MG63 (cell line): ENCODE measurements at places on chromosomes 12 and 14.

DNA sequence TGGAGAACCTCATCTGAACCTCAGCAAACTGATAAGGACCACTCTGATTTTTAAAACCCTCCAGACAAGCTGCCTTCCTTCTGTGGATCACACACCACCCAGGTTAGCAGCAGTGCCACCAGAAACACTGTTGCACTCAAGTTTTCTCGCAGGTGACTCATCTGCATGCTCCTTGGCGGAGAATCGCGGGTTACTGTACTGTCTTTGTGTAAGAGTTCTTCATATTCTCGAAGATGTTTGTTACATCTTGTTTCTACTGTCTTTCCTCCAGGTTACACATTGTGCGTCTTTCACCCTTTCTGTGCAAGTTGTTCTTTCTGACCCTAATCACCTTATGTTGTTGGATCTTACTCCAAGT lies 331.2 kb downstream of the CACNA1C start:
- no peak for DNase-seq

DNA sequence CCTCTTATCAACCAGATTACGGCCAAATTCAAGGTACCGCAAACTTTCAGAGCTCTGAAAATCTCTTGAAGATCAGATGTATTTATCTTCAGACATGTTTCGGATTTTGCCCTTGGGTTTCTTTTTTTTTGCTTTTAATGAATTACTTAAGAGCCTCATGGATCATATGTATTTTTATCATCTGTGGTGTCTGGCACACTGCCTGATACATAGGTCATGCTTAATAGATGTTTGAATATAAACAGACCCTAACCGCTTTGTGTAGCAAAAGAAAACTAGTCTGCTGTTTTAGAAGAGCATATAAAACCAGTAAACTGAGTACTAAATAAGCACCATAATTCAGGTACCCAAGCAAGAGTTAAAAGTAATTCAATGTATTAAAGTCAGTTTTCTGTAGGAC lies 20.1 kb upstream of the TBK1 start:
- DNase-seq, result no peak

DNA sequence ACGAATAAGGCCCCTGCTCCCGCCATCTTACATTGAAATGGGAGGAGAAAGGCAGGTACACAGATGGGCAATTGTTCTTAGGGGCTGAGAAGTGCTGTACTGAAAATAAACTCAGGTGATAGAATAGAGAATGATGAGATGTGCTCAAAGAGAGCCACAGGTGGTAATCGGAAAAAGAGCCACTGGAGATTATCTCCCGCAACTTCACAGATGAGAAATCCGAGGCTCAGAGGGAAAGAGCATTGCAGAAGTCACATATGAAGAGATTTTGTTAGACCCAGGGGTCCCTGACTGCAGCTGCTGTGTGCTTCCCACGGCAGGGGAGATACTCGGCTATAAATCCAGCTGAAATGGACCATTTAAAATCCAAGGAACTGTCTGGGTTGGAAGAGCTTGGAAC lies 73.7 kb downstream of the PRIMA1 start:
- no peak for DNase-seq

- DNase-seq, result no peak
Observed at GRCh38 chr12:20375560-20375959, 7.2 kb downstream of the PDE3A start.

DNA sequence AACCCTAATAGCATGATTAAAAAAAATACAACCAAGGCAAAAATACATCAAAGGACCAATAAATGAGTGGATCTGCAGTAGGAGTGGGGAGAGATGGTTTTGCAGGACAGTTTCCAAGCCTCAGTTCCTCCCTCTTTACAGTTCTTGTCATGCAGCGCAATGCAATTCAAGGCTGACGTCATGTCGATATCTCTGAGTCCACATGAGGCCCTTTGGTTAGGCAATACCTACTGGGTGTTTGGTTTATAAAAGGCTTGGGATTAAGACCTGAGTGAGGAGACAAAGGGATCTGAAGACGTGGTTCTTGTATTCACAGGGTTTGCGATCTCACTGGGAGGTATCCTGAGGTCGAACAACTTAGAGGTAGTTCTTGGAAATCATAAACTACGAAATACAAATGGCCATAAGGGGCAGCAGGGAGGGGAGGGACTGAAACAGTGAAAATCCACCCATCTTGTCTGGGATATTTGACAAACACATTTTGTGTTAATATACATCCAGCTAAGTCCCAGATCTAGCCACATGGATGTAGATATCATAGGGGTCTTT lies 441.0 kb downstream of the FUT8 start:
- DNase-seq, result no peak

GRCh38 chr12:121170611-121171260 lies 38.1 kb downstream of the P2RX7 start:
- no peak for DNase-seq

DNA sequence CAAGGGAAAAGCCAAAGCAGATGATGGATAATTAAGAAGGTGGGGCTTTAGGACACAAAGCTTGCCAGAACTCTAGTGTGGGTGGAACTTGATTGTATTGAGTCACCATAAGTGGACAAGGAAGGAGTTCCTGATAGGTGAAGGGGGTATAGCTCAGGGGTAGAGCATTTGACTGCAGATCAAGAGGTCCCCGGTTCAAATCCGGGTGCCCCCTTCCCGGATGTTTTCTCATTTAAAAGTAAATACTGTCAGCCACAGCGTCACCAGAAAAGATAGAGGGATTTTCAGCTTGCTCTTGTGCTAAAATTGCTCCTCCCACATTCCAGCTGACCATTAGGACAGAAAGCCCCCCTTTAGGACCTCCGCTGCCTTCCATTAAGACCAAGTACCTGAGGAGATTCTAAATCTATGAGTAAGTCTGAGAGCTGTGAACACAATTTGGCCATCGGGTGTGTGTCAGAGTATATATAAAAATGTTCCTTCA lies 36.6 kb downstream of the DCAF4 start:
- DNase-seq, result peak; percentile 32

- no peak for DNase-seq
Observed at GRCh38 chr14:73237219-73237785, at the start of gene PAPLN. Gene PAPLN (plus strand): TSS chr14:73237506. CDS start chr14:73239779, 2,273 bp downstream.

DNA sequence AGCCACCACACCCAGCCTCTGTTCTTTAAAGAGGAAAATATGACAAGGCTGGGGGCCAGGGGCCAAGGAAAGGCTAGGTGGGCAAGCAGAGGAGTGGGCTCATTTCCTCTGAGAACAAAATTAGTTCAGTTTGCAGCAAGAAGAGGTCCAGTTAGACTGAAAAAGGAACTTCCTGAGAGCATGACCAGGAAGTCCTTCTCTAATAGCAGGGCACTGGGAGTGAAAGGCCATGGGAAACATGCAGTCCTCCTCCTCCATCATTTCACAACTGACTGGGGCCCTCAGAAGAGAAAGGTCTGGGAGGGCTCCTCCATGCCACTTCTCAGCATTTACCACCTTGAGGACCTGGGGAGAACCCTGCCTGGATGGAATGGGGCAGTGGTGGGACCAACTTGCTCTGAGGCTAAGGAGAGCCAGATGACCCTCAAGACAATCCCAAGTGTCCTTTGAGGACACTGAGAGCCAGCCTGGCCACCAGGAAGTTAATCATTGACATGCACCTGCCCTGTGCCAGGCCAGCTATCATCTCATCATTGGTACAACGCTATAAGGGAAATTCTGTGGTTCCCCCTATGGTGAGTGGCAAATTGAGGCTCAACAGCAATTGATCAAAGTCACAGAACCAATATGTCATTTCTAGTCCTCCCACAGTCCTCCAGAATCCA lies 2.0 kb downstream of the AQP2 start:
- no peak for DNase-seq

DNA sequence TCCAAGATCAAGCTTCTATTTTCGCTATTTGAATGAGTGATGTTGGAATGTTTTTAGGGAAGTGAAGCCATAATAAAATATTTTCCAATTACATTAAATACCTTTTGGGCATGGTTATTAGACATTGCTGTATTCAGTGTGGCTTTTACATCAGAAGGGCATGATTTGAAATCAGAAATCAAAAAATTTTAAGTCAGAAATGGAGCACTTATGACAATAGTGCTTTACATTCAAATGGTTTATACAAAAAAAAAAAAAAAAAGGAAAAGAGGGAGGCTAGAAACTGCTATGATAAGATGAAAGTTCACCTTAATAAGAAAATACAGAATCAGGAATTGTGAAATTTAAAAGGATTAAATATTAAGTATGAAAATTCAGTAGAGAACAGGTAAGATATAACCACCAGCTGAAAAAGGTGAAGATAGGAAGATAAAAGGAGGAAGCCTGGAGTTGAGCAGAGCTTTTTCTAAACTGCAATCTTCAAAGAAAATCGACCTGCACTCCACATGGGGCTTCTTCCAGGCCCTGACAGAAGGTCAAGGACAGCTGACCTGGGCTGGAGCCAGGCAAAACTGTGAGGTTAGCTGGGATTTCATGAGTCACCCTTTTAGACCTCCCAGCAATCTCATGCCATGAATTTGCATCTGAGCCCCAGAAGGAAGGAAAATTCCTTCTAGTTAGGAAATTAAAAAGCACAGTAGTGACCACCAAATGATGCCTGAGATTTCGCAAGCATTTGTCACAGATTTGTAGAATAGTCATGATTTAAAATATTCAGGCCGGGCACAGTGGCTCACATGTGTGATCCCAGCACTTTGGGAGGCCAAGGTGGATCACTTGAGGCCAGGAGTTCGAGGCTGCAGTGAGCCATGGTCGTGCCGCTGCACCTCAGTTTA lies 23.4 kb upstream of the BMP4 start:
- peak; percentile 62 for DNase-seq

DNA sequence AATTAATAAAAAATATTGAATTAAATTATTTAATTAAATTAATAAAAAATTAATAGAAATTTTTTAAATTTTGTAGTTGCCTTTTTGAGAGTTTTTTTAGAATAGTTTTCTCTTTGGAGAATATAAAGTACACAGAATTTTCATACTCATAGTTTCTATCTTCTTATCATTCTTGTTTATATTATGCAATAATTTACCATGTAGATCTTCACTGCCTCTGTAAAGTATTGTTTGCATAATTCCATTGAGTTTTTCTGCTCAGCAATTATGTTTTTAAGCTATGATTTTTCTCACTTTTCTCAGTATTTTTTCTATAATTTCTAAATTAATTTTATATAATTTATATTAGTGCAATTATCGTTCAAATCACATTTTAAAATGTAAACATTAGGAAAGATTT lies 50.6 kb upstream of the OXA1L start:
- DNase-seq, result no peak

DNA sequence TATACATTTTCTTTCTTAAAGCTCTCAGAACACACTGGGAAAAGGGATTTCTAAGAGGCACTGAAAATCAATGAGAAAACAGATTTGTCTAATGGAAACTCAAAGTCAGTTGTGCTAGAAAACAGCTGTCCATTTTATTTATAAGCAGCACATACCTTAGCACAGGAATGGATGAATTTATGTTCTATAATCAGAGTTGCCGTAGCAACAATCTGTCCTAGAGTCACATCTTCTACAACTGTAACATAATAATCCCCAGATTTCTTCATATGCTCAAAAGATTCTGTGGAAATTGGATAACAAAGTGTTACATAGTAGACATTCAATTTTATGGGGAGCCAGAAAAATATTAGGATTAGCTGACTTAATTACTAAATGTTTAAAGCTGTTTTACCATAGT lies 9.8 kb downstream of the GNPNAT1 start:
- no peak for DNase-seq

DNA sequence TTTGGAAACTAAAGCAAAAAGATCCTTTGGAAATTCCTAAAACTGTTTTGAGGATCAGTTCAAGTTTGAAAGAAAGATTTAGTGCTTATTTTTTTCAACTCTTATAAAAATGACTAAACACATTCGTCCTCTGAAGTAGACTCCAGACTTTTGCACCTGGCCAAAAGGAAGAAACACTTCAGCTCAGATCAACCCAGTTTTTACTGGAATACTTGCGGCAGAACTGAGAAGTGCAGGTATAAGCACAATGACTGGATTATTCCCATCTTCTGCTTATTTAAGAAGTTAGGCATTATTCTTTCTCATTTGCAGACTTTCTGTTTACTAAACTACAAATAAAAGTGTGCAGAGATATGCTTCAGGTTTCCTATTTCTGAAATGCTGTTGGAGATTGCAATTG lies 41.9 kb downstream of the PDE6H start:
- no peak for DNase-seq

DNA sequence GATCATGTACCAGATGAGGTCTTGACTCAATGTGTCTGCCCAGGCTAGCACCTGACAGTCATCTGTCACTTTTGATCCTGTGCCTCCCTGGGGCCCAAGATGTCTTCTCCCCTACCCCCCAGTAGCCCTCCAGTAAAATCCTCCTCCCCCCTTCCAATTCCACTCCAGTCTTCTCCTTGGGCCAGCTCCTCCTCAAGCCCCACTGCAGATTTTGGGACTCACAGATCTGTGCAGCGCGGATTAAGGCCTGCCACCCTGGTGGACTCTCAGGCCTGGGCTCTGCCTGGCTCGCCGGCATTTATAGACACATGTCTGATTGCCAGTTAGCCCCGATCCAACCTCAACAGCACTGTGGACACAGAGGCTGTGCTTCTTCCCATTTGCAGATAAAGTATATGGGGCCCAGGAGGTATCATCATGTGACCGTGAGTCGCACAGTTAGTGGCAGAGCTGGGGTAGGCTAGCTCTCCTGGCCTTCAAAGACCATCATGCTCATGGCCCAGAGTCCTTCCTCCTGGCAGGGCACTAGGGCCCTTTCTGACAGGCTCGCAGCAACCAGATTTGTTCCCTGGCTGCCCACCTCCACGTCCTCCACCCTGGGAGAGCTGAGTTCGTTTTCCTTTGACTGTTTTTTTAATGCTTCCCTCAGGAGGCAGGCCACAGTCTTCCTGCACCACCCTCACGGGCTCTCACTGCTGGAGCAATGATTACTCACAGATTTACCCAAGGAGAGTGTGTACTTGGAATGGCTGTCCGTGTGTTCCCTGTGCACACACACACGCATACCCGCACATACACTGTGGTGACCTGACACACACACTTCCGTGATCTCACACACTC lies 98.3 kb upstream of the DIO3 start:
- DNase-seq, result no peak

- peak; percentile 37 for DNase-seq
Observed at GRCh38 chr14:75832621-75833297, 149.0 kb downstream of the TGFB3 start.

- DNase-seq, result peak; percentile 71
Observed at GRCh38 chr12:104049903-104050356, at the start of gene GLT8D2. Gene GLT8D2 (minus strand): TSS chr12:104050187. CDS start chr12:104019648, 30,539 bp downstream.

DNA sequence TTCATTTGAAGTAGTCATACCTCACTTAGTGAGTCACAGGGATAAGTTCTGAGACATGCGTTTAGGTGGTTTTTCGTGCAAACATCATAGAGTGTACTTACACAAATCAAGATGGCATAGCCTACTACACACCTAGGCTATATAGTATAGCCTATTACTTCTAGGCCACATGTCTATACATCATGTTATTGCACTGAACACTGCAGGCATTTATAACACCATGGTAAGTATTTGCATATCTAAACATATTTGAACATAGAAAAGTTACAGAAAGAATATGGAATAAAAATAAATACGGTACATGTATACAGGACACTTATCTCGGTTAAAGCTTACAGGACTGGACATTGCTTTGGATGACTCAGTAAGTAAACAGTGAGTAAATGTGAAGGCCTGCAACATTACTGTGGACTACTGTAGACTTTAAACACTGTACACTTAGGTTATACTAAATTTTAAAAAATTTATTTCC lies 670.6 kb downstream of the SLC16A7 start:
- no peak for DNase-seq

- no peak for DNase-seq
Observed at GRCh38 chr12:115060477-115061168, 376.6 kb upstream of the TBX3 start.
